ENCODE measurements at places on chromosomes 16 and 17.

DNA sequence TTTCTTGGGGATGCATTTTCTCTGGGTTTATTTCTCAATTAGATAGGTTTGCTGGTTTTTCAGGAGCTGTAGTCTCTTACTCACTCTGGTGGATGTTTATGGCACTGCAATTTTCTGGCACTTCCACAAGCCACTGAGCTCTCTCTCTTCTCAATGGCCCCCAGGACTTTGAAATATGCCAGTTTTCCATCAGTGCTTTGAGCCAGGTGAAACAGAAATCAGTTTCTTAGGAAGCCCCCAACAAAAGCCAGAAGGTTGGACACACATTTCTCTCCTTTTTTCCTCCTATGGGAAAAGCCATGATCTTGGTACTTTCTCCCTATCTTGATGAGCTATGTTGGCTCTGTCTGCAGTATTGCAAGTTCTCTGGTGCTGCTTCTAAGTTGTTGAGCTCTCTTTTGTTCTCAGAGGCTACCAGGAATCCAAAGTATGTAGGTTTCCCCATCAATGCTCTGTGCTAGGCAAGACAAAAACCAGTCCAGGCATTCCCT lies 90.7 kb upstream of the SMIM36 start:
- DNase-seq: no peak

GRCh38 chr16:534856-535445 lies 7.4 kb downstream of the CAPN15 start:
- no peak for DNase-seq

- no peak for DNase-seq
These were observed 135.2 kb downstream of the FTO start for GRCh38 chr16:53839150-53839549.

DNA sequence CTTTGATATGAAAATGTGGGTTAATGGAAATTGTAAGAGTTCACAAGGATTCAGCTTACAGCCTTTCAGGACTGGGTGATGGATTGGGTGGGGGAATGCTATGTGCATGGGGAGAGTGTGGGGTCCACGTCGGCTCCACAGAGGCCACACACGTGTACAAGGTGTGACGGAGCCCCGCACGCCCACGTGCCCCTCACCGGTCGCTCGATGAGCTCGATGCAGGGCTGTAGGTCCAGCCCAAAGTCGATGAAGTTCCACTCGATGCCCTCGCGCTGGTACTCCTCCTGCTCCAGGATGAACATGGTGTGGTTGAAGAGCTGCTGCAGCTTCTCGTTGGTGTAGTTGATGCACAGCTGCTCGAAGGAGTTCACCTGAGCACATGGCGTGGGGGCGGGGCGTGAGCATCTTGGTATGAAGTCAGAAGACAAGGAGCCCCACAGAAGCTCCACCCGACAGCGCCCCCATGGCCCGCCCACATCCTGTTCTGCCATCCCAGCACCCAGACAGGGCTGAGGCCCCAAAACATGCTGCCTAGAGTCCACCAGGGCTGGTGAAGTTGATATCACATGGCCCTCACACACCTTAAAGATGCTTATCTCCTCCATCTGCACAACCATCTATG lies 99.1 kb downstream of the MYH11 start:
- DNase-seq: no peak

All from NCI-H146 (cell line).